ENCODE measurements at places on chromosomes 7 and 10.

DNA sequence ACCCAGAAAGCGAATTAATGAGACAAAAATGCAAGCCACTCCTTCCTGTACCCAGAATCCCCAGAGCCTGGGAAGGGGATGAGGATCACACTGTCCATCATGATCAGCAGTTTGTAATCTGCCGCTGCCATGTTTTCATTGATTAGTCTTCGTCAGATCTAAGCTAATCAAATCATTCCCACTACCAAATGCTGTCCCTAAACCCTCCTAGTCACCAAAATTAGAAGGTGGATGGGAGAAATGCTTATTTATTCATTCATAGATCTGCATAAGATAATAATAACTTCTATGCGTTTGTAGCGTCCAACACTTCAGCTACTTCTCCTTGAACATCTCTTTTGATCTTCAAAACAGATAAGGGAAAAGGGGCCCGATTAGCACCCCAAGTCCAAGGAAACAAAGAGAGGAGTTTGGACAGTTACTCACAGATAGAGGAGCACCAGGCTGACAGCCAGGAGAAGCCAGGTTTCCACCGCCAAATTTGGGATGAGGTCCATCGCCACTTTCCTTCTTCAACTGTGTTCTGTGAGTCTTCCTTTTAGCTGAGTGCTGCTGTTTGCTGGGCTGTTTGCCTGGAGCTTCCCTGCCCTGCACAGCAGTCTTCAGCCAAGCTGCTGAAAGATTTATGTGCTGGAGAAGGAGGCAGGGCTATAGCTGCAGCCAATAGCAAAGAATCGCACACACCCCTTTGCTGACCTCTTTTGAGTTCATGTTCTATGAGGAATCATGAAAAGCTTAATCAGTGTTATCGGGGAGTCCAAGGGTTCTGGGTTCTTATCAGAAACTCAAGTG, at the start of gene CYP3A5:
TSS of gene CYP3A5 (minus strand) at position 597 of the 792 bp plus-strand sequence. CDS start at position 497, 100 bp downstream.
- no peak for DNase-seq

DNA sequence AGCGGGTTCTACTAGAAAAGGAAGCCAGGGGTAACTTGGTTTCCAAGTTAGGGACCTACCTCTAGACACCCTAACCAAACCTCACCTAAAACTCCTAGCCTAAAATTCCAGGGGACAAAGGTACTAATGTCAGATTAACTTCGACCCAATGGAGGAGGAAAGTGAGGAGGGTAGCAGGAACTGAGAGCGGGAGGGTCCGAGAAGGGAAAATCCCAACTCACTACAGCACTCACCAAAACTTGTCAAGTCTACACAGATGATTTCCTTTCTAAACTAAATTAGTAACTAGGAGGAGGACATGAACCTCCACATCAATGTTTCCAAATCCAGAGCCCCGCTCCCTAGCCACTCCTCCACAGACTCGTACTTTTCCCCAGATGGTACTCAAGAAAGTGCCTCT, 22.6 kb downstream of the CHCHD3 start:
- no peak for DNase-seq

DNA sequence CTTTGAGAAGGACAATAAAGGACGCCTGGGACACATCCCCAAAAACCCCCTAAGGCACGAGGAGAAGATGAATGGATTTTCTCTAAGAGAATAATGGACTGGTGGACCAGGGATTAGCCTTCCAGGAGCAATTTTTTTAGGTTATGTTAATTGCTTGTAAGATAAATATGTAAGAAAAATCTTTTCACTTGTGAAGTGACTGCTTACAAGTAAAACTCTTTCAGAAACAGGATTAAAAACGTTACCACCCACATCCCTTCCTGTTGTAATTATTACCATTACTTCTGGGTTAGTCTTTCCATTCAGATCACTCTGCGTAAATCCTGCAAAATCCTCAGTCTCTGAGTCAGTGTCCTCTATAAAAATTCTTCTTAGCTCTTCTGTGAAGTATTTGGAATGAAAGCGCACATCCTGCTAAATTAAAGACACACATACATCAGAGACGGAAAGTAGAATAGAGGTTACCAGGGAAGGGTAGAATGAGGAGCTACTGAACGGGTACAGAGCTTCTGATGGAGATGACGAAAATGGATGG, 34.3 kb downstream of the CDCA7L start:
- DNase-seq, result no peak

GRCh38 chr10:123796736-123797135, 94.9 kb downstream of the CPXM2 start:
- DNase-seq, result no peak

GRCh38 chr10:122476333-122476695, 15.0 kb downstream of the HTRA1 start:
- DNase-seq, result no peak

GRCh38 chr10:36778651-36779050, 346.7 kb upstream of the ANKRD30A start:
- DNase-seq, result no peak

DNA sequence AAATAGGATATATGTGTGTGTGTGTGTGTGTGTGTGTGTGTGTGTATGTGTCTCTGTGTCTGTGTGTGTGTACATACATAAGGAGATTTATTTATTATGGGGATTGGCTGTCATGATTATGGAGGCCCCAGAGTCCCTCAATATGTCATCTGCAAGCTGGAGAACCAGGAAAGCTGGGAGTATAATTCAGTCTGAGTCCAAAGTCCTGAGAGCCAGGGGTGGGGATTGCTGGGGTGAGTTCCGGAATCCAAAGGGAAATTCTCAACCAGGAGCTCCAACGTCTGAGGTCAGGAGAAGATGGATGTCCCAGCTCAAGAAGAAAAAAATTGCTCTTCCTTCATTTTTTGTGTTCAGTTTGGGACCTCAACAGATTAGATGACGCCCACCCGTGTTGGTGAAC, 50.7 kb upstream of the PLPP4 start:
- DNase-seq, result no peak

GRCh38 chr7:145511004-145511403, 605.6 kb upstream of the CNTNAP2 start:
- no peak for DNase-seq

GRCh38 chr10:12394241-12395033, 45.1 kb downstream of the CAMK1D start:
- DNase-seq, result no peak

DNA sequence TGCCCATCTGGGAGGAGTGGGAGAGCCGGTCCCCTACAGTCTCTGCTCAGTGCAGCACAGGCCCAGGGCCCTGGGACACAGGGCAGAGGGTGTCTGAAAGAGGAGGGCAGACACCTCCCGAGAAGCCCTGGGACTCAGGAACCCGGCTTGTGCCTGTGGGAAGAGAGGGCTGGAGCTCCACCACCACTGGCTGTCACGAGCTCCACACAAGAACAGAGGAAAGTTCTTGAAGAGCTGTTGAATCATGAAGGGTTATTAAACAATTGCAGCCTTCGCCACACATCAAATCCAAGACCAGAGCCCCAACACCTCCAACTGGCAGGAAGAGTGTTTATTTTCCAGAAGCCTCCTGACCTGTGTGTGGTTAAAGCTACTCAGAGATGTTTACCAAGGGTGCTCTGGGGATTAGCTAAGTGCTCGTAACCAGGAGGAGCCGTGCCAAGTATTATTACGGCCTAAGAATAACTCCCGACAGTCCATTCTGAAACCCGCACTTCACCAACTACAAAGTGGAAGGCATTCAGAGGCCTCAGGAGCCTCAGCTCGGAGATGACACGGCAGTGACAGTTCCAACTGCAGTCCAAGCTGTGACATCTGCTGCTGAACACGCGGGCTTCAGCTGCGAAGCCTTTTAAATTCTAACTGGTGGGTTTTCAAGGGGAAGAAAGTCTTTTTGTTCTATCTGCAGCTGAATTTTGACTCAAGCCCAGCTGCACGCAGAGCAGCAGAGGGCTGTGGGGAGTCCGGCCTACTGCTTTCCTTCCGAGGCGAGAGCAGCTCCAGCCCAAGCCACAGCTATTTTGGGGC, 75.1 kb downstream of the MAD1L1 start:
- no peak for DNase-seq

DNA sequence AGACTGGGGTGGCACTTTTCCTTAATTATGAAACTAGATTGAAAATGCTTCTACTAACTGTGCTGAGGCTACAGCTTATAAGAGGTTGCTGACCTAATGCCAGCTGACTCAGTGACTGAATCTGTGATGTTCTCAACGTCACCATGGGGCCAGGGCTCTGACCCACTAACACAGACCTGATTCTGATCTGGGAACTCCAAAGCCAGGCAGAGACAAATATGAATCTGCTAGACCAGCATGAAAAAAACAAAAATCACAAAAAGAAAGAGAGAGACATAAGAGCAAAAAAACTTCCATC, 16.1 kb downstream of the USP6NL start:
- DNase-seq, result no peak

- no peak for DNase-seq
Measured at GRCh38 chr7:50782375-50783208, at the start of gene GRB10. TSS of gene GRB10 (minus strand) at chr7:50782896. CDS start at chr7:50732322, 50,574 bp downstream.

DNA sequence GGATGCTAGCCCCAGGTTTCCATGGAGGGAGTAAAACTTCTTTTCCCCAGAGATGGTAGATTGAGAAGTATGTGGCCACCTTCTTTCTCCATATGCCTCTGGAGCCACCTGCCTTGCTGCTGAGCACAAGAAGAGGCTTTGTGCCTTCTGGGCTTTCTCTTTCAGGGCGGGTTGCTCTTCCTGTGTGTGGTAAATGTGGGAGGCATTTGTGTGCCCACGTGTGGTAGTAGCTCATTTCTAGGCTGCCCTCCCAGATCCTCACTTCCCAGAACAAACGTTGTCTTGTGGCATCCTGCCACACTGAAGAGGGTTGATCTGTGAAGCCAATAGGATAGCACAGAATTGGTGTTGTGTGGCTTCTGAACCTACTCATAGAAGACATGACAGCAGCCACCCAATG, 342.0 kb upstream of the PODXL start:
- no peak for DNase-seq

DNA sequence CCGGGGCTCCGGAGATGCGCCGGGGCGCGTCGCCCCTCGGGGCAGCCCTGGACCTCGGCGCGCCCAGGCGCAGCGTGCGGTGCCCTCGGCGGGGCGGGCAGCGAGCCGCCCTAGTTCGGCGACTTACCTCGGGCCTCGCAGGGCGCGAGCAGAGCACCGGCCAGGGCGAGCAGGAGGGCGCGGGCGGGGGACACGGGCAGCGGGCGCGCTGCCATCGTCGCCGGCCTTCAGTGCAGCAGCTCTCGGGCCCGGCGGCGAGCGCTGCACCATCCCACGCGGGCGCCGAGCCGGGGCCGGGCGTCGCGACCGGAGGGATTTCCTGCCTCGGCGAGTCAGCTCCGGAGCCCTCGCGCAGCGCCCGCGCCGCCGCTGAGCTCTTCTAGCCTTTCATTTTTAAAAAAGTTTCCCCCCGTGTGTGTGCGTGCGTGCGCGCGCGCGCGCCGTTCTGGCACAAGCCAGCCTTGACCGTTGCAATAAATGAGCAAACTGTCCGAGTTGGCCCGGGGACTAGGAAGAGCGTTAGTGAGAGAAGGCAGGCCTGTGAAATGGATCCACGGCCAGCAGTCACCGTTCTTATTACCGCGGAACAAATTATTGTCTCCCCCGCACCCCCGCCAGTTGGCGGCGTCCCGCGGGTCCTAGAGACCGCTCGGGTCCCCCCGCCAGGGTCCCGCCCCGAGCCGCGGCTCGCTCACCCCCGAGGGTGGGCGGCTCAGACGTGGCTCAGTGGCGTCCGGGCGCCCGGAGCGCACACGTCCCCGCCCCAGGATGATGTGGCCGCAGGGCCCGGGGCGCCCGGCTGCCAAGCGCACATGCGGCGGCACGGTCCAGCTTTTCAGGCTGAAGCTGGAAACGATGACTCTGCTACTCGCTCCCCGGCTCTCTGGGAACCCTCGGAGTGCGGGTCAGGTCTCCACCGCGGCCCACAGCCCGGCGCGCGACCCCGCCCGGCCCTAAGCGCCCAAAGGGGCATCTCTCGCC, at the start of gene ADAM12:
TSS of gene ADAM12 (minus strand) at position 547 of the 981 bp plus-strand sequence. CDS start at position 215, 332 bp downstream.
- DNase-seq, result no peak

GRCh38 chr7:130294314-130294713, 1.4 kb downstream of the CPA4 start:
- DNase-seq, result no peak

GRCh38 chr10:3532644-3533043, 252.4 kb downstream of the KLF6 start:
- no peak for DNase-seq

GRCh38 chr10:121452581-121452980, 145.7 kb downstream of the FGFR2 start:
- no peak for DNase-seq

- DNase-seq, result no peak
Measured at GRCh38 chr7:40008223-40008815, 58.3 kb downstream of the CDK13 start.

- DNase-seq, result no peak
Measured at GRCh38 chr7:19026888-19027287, 90.5 kb downstream of the TWIST1 start.

All from stimulated activated CD4-positive, alpha-beta T cell treated with anti-CD3 and anti-CD28 coated beads, Interleukin-15, amount 100 ng/mL, for 1 hour (primary cell).